GM23338 (cell line): ENCODE measurements at places on chromosomes 4 and X.

- no peaks in the 10 kb centered on the region for H3K36me3 ChIP-seq
- H3K27ac ChIP-seq = no peak overlapping the region
- no peak overlapping the region for H3K4me3 ChIP-seq
- DNase-seq = no peak
Measured at GRCh38 chrX:69311936-69312670, 146.8 kb upstream of the PJA1 start.

- H3K4me1 ChIP-seq = peaks cover 12% of the 10 kb centered on the region; the same call in 1 of the 2 replicates
- H3K27me3 ChIP-seq = no peaks in the 10 kb centered on the region
- H3K4me3 ChIP-seq = no peak overlapping the region
- H3K27ac ChIP-seq = no peak overlapping the region
- no peak for DNase-seq
Measured at GRCh38 chrX:15894724-15895123, 40.1 kb upstream of the AP1S2 start.

- H3K27me3 ChIP-seq = no peaks in the 10 kb centered on the region
- H3K36me3 ChIP-seq = peaks cover 11% of the 10 kb centered on the region
- H3K27ac ChIP-seq = peak overlapping the region; percentile 71; the same call in 1 of the 2 replicates
- no peak overlapping the region for H3K4me3 ChIP-seq
- no peak for DNase-seq
Measured at GRCh38 chr4:87116231-87116630, 104.2 kb downstream of the KLHL8 start.

- no peaks in the 10 kb centered on the region for H3K4me1 ChIP-seq
- H3K27me3 ChIP-seq = no peaks in the 10 kb centered on the region
- no peak for DNase-seq
- no peaks in the 10 kb centered on the region for H3K36me3 ChIP-seq
Measured at GRCh38 chrX:118644378-118644777, 83.0 kb upstream of the IL13RA1 start.

DNA sequence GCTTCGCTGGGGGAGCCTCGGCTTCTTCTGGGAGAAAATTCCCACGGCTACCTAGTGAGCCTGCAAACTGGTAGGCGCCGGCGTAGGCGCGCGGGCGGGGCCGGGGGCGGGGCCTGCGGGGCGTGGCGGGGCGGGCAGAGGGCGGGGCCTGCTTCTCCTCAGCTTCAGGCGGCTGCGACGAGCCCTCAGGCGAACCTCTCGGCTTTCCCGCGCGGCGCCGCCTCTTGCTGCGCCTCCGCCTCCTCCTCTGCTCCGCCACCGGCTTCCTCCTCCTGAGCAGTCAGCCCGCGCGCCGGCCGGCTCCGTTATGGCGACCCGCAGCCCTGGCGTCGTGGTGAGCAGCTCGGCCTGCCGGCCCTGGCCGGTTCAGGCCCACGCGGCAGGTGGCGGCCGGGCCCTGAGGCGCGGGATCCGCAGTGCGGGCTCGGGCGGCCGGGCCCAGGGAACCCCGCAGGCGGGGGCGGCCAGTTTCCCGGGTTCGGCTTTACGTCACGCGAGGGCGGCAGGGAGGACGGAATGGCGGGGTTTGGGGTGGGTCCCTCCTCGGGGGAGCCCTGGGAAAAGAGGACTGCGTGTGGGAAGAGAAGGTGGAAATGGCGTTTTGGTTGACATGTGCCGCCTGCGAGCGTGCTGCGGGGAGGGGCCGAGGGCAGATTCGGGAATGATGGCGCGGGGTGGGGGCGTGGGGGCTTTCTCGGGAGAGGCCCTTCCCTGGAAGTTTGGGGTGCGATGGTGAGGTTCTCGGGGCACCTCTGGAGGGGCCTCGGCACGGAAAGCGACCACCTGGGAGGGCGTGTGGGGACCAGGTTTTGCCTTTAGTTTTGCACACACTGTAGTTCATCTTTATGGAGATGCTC is at the start of gene HPRT1:
Gene HPRT1 (plus strand): TSS at position 161 of the 857 bp plus-strand sequence. CDS start 147 bp downstream, at position 308.
- no peaks in the 10 kb centered on the region; the same call in 1 of the 2 replicates for H3K4me1 ChIP-seq
- no peaks in the 10 kb centered on the region for H3K36me3 ChIP-seq
- H3K27me3 ChIP-seq = no peaks in the 10 kb centered on the region
- peak; percentile 75 for DNase-seq
